ENCODE measurements at places on chromosomes 12 and 14.

GRCh38 chr14:66709291-66709690, 201.3 kb downstream of the GPHN start:
- peak; percentile 38 for DNase-seq

DNA sequence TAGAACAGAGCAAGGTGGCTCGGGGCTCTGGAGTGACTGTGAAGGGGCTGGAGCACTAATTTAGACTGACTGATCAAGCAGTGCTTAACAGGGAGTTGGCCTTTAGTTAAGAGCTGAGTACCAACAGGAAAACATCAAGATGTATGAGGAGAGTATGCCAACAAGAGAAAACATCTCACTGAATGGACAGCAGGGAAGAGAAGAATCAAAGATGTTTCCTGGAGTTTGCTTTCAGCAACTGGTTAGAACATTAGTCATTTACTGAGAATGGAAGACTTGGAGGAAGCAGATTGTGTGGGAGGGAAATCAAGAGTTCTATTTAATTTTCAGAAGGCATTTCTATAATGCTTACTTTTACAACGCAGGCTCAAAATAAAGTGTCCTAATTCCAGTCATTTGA, 259.3 kb downstream of the ADAMTS20 start:
- no peak for DNase-seq

DNA sequence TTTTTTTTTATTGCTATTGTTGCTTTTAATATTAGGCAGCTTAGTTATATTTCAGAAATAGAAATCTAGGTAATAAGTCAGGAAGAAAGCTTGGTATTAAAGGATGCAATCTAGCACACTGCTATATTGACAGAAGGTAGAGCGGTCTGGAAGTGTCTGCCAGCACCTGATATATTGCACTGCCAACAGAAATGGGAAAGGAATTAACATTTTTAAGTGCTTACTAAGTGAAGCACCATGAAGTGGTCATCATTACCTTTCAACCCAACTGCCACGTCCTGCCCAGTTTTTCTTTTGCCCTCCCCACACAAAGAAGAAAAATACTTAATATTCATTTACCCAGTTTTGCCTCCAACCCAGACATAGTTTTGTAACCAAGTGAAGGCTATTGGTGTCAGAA, 163.5 kb downstream of the KITLG start:
- no peak for DNase-seq

GRCh38 chr14:57462551-57462950, 31.1 kb downstream of the CCDC198 start:
- no peak for DNase-seq

- DNase-seq, result no peak
Measured at GRCh38 chr12:20483776-20484175, 115.4 kb downstream of the PDE3A start.
